Mesothelial cell of epicardium (in vitro differentiated cells): ENCODE measurements at places on chromosomes 5 and 9.

DNA sequence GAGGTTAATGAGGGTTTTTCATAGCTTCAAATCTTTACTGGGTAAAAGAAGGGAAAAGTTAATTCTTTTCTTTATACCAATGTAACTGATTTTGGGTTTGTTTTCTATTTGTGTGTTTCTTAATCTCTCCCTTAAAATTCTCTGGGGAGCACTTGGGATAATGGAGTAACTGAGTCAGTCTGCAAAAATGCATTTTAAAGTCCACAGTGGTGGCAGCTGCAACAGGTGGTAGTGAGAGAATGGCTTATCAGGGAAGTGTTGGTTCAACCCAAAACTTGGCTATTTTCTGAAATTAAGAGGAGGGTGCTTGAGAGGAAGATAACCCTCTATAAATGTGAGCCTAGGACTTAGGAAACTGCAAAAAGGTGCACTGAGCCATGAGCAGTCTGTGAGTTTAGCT, 39.9 kb upstream of the ASTN2 start:
- no peak for DNase-seq

DNA sequence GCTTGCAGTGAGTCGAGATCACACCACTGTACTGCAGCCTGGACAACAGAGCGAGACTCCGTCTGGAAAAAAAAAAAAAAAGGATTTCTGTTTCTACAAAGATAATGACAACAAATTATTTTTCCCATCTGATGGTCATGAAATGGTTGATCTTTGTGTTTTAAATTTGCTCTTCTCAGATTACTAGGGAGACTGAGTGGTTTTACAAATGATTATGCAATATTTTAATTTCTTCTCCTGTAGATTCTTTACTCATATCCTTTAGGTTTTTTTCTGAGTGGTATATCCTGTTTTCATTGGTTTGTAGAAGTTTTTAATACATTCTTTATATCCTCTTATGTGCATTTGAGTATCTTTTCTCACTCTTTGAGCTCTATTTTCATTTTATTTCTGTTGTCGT, 20.6 kb upstream of the AUH start:
- DNase-seq, result no peak

DNA sequence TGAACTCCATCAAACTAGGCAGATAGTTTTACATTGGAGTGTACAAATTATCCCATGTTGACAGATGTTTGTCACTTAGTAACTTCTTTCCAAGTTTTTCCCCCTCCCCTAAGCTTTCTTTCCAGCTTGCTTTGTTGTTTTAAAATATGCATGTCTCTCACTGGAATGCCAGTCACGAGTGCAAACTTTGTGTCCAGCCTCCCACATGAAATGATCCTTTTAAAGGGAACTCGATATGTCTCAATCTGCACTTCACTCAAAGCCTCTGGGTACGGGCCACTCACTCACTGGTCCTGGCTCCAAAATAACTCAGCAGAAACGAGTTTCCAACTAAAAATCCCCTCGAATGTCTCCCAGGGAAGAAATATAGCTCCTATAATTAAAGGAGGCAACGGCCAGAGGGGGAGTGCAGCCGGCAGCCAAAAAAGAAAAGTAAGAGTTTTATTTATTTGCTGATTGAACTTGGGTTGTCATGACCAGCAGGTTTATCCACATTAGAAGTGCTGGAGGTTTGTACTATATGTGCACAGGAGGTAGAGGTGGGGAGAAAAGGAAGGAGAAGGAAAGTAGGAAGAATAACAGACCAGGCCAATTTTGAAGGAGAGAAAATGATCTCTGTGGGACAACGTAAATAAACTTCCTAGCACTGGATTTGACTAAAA, 17.5 kb downstream of the NR2F1 start:
- DNase-seq, result no peak

DNA sequence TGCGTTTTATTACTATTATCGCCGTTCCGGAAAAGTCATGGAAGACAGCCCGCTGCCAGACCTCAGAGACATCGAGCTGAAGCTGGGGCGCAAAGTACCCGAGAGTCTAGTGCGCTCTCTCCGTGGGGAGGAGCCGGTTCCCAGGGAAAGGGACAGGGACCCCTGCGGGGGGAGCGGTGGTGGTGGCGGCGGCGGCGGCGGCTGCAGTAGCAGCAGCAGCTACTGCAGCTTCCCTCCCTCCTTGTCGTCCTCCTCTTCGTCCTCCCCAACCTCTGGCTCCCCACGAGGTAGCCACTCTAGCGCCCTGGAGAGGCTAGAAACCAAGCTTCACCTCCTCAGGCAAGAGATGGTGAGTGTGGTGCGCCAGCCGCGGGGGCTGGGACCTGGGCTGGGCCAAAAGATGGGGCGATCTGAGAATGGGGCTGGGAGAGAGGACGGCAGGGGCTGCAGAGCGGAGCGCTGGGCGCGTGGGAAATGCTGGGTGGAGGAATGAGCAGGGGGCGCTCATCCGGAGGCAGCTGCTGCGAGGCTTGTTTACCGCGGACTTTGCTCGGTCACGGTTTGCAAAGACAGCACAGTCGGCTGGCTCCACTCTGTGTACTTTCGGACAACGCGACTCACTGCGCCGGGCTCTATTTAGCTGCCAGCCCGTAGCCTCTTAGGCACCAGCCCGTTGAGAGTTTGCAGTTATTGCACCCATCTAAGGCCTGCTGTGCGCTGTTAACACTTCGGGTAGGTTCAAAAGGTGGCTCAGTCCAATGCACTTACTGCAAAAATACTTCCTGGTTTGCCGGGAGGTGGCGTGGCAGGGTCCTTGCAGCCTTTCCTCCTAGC, 1.1 kb downstream of the LURAP1L start:
- DNase-seq, result peak; percentile 71

DNA sequence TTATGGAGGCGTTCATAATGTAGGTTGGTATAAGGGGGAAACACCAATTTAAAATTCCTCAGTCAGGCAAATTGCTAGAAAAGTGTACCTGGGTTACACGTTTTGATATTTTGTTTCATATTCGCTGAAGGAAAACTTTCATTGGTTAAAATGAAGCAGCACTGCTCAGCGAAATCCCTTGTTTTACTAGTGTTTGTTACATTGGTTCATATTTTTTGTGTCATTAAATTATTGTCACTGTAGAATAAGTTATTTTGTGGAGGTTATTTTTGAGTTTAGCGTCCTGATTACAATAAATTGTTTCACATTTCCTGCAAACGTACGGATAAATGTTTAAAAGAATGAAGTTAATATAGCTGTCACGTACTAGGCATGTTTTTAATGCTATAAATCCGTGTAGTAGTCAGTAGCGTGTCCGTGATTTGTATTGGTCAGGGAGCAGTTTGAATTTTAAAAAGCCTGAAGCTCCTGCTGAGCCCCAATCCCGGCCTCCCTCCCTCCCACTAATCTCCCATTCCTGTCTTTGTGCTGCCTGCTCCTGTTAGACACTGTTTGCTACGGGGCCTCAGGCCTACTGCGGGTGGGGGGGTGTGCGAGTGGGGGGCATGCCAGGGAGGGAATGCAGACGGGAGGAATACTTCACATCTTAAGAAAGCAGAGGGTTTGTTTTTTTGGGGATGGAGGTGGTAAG, 2.0 kb downstream of the NIPBL start:
- no peak for DNase-seq

DNA sequence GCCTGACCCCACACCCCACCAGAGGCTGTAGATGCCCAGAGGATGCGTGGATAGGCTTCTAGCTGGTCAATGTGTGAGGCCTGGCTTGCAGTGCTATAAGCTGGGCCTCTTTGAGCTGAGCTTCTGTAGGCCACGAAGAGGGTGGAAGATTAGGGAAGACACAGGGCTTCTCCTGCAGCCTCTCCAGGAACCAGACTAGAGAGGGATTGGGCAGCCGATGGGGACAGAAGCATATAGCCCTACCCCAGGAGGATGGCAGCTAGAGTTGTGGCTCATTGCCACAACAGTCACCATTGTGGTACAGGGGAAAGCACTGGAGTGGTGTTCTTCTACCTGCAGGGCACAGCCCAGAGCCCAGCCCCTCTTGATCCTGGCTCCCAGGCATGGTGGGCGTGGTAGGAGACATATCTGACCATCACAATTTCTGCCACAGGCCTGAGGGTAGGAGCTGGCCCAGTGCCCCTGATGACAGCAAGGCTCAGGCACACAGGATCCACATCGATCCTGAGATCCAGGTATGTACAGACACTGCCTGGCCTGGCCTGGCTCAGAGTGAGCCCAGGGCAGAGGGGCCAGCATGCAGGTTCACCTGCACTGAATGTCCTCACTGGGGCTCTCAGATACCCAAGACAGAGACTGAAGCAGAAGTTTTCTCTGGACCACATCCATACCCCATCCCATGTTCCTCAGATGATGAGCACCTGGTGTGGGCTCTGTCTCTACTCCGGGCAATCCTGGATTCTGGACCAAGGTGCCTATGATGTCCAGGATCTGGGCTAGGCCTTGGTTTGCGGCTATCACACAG, 8.7 kb downstream of the PDLIM4 start:
- no peak for DNase-seq
